Right atrium auricular region (tissue), 2 donors: ENCODE measurements at places on chromosomes 13 and 19. TPM values are rescaled to one million over a fixed set of nuclear protein-coding genes. Genes with fewer than 3 reads are reported as not detected.
A peak's percentile ranks its signal among the peaks of the same experiment; 100 is the strongest.

- DNase-seq, result no peak
These were observed 476.9 kb upstream of the KLHL1 start for GRCh38 chr13:70585109-70585508.

Gene ERICH6B
- total RNA-seq, result not detected

DNA sequence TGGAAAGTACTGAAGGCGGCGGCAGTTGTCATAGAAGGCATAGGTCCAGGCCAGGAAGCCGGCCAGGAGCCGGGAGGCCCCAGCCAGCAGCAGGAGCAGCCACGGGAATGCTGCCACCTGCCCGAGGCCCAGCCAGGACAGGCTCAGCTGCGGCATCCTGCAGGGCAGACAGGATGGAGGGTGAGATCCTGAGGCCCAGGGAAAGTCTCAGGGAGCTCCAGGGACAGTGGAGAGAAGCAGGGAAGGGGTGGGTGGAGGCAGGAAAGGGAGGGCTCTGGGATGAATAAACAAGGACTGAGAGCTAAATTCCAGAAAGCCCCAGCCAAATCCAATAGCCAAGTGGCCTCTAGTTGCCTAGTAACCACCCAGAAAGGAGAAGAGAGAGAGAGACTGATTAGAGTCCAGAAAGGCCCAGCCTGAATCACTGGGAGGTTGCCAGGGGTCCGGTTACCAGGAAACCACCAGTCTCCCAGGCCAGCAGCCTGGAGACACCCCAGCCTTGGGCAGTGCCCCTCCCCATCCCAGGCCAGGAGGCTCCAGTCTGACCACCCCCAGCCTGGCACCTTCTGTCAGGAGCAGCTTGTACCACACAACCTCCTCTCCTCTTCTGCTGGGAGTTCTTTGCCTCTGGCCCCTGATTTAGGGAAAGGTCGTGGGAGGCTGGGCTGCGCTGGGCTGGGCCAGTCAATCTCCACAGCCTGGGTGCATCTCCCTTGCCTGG, 7.5 kb upstream of the OR10H5 start:
- DNase-seq, result peak; percentile 82

- DNase-seq, result no peak
These were observed 8.8 kb downstream of the ZNF787 start for GRCh38 chr19:56112313-56112709.

- DNase-seq, result peak; percentile 68
These were observed at the start of gene CKM for GRCh38 chr19:45322744-45323281. Gene CKM (minus strand): TSS chr19:45322875. CDS start chr19:45319713, 3,162 bp downstream.

- no peak for DNase-seq
These were observed 30.6 kb upstream of the DPP9 start for GRCh38 chr19:4754248-4754647.

- DNase-seq, result peak; percentile 95
These were observed 1.2 kb downstream of the CATSPERG start for GRCh38 chr19:38336638-38337359.

GRCh38 chr19:3471954-3472655, 8.2 kb downstream of the SMIM24 start:
- DNase-seq, result no peak

Gene LIPE
- 36.5 TPM for total RNA-seq

GRCh38 chr13:30333616-30334015, 26.3 kb upstream of the KATNAL1 start:
- no peak for DNase-seq

- DNase-seq, result peak; percentile 99
These were observed 20.0 kb upstream of the ERCC1 start for GRCh38 chr19:45443462-45444317.

GRCh38 chr19:18269070-18269723, 5.1 kb downstream of the IQCN start:
- no peak for DNase-seq

GRCh38 chr13:80924596-80924995, 583.7 kb upstream of the SPRY2 start:
- no peak for DNase-seq

Gene FGF9
- 5.9 TPM for total RNA-seq

- no peak for DNase-seq
These were observed 141.9 kb downstream of the SUCLA2 start for GRCh38 chr13:47859165-47859564.

Gene UPF3A
- total RNA-seq, result 20.7 TPM

- DNase-seq, result no peak
These were observed 38.6 kb downstream of the LYL1 start for GRCh38 chr19:13064092-13064489.

DNA sequence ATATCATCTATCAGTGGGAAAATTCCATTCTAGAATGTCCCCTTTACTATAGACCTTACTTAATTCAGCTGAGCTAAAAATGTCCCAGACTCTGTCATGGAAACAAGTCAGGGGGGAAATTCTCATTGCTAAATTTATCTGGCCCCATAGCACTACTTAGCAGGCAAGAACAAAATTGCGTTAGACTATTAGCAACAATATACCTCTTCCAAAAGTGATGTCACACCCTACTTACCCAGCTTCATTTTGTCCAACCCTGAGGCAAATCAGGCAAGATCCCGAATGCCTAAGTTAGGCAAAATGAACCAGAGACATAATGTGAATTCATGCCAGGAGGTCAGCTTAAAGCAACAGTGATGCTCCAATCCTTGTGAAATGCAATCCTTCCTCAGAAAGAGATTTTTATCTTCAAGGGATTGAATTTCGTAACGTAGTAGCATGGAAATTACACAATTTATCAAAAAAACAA, 93.7 kb downstream of the FRY start:
- DNase-seq, result no peak

Gene PSG4
- not detected for total RNA-seq

- DNase-seq, result no peak
These were observed 166.5 kb downstream of the COG6 start for GRCh38 chr13:39821977-39822376.

DNA sequence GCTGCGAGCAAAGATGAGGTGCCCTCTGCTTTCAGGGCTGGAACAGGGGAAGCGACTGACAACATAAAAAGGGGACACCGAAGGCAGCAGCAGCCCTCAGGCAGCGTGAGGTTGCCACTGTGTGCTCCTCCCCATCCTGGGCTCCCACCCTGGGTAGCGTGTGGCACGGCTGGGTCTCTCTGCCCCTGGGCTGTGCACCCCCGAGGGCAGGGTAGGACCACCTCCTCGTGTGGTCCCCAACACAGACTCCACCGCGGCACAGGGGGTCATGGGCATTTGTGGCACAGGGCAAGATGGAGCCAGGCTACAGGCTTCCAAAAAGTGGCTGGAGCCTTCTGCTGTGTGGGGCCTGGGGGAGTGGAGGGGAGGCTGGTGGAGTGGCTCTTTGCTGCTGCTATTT, 6.5 kb upstream of the RSPH6A start:
- DNase-seq, result no peak

GRCh38 chr19:32649751-32650150, 25.2 kb downstream of the ANKRD27 start:
- DNase-seq, result no peak

DNA sequence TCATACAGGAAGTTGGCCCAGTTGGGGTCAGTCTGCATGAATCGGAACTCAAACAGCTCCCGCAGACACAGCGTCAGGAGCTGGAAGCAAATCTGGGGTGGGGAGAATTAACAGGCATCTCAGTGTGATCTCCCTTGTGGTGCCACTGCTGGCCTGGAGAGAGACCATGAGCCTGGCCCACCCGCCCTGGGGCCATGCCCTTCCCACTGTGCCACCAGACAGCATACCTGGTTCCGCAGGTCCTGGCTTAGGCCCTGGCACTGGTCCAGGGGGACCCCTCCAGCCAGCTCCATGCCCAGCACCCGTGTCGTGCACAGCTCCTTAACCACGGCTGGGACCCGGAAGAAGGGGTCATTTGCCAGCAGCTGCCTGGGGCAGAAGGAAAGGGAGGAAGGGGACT, 9.6 kb upstream of the NUMBL start:
- DNase-seq, result no peak

Gene PCP2
- not detected for total RNA-seq

Gene NLRP5
- total RNA-seq, result not detected

Gene CRX
- not detected for total RNA-seq

- no peak for DNase-seq
These were observed 10.2 kb upstream of the KPTN start for GRCh38 chr19:47494211-47494547.

Gene KLF1
- total RNA-seq, result 0.26 TPM

GRCh38 chr13:39957868-39958677, 302.6 kb downstream of the COG6 start:
- DNase-seq, result no peak

Gene TPTE2
- total RNA-seq, result not detected

Gene GRK1
- total RNA-seq, result not detected

- peak; percentile 77 for DNase-seq
These were observed 23.7 kb upstream of the GPR18 start for GRCh38 chr13:99281811-99282263.

- DNase-seq, result no peak
These were observed 2898.7 kb upstream of the PCDH20 start for GRCh38 chr13:64314331-64314730.
